ENCODE measurements at places on chromosomes 11 and 22.

DNA sequence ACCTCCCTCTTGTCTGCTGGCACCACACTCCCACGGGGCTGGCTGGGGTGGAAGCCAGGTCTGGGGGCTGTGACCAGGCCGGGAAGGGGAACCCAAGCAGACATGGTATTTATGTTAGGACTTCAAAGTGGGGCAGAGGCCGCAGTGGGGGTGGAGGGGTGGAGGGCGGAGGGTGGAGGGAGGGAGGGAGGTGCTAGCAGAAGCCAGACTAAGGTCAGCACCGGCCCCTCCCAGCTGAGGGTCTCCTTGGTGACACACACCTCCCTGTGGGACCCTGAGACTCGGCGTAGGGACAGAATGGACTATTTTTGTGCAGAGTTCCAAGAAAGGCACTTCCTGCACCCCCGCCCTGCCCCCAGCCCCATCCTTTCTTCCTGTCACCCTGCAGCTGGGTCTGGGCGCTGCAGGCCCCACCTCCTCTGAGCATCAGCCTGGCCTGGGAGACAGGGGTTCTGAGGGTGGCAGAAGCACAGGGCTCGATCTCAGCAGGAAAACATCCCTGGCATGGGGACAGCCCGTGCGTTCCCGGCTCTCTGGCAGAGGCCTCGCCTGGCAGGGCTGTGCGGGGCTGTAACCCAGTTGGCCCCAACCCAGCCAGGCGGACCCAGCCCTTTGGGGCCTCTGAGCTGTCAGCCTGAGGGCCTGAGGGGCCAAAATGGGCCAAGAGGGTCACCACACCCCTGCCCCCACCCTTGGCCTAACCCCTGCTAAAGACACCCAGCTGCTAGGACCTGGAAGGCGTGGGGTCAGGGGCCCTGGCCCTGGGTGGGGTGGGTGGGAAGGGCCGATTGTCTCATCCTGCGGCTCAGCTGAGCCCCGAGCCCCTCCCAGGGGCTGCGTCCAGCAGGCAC lies 9.6 kb upstream of the CD248 start:
- DNase-seq: no peak

- no peak for DNase-seq
Observed at GRCh38 chr11:119343726-119344125, 2.8 kb downstream of the MFRP start.

DNA sequence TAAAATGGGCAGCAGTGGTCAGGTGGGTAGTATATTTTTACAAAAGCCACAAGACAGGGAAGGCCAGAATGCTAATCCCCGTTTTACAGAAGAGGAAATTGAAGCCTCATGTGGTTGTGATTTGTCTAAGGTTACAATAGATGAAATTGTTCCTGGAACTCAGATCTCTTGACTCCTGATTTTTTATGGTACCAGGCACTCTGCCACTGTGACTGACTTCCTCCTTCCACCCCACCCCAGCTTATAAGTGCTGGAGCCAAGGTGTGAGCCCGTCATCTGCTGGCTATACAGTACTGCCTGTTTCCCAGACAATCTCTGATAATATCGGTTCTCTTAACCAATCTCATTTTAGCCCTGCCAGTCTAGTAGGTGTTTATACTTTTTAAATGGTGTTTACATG lies 1.9 kb downstream of the SLC5A1 start:
- DNase-seq: no peak

DNA sequence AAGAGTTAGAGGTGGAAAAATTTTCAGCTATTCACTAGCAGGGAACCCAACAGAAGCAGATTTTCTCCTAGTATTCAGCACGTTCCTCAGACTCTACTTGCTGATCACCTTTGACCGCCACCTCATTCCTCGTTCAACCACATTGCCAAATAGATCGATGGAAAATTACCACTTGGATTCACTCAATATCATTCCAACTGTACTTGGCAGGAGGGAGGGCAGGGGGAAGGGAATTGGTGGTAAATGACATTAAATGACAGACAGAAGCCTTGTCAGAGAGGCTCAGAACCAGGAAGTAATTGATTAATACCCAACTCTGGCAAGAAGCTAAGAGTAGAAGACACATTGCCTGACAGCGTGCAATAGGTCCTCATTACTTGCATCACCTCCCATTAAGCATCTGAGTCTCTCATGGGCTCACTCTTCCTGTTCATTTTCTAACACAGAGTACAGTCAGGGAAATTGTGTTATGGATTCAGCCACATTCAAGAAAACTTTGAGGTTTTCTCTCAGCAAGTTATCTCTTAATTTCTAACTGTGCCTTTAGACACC lies 240.5 kb upstream of the FAT3 start:
- no peak for DNase-seq

DNA sequence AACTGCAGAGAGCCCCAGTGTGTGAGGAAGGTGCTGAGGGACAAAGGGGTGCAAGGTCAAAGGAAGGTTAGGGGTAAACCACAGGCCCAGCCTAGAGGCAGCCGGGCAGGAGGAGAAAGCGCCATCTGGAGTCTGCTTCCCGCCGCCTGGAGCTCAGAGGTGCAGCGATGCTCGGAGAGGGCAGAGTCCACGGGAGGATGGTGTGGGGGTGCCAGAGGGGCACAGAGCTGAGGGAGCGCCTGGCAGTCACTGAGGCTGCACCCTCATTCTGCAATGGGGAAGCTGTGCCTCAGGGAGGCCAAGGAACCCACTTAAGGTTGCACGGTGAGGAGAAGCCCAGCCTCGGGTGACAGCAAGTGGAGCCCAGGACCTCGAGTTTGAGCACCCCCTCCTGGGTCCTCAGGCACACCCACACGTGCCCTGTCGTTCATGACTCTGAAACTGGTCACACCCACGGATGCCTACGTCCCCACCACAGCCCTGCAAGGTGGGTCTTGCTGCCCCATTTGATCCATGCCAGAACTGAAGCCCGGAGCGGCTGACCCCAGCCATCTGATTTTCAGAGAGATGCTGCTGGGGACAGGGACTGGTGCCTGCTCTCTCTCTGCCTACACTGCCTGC lies 1.6 kb downstream of the IL2RB start:
- no peak for DNase-seq

- no peak for DNase-seq
Observed at GRCh38 chr11:132792341-132793140, 739.8 kb downstream of the OPCML start.

DNA sequence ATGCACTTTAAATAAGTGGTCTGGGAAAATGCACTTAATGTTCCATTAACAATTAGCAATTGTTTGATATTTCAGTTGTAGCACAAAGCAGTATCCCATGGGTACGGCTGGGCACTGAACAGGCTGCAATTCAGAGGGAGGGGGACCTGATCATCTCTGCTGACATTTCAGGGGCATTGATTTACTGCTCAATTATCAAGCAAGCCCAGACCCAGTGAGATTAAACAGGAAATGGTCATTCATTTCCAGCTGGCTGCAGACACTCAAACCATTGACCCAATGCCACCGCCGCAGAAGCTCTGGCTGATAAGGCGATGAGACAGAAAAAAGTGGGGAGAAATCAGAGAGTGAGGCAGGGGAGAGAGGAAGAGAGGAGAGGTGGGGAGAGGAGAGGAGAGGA lies 1.2 kb downstream of the GPR83 start:
- DNase-seq: no peak

DNA sequence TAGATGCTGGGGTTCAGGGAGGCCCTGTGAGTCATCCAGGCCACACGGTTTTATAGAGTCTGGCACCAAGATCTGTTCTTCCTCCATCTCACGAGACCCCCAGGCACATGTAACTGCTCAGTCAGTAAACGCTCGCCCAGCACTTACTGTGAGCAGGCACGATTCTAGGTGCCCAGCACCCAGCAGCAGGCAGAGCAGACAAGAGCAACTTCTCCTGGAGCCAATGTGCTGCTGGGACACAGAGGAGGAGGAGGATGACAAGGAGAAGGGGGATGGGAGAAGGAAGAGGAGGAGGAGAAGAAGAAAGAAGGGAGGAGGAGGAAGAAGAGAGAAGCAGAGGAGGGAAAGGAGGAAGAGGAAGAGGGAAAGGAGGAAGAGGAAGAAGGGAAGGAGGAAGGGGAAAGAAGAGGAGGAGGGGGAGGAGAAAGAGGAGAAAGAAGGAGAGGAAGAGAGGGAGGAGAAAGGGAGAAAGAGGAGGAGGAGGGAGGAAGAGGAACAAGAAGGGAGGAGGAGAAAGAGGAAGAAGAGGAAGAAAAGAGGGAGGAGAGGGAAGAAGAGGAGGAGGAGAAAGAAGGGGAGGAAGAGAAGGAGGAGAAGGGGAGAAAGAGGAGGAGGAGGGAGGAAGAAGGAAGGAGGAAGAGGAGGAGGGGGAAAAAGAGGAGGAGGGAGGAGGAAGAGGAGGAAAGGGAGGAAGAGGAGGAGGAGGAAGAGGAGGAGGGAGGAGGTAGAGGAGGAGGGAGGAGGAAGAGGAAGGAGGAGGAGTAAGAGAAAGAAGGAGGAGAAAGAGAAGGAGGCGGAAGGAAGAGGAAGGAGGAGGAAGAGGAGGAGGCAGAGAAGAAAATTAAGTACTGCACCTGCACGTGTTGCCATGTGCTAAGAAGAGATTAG lies 77.6 kb upstream of the RTL6 start:
- no peak for DNase-seq

DNA sequence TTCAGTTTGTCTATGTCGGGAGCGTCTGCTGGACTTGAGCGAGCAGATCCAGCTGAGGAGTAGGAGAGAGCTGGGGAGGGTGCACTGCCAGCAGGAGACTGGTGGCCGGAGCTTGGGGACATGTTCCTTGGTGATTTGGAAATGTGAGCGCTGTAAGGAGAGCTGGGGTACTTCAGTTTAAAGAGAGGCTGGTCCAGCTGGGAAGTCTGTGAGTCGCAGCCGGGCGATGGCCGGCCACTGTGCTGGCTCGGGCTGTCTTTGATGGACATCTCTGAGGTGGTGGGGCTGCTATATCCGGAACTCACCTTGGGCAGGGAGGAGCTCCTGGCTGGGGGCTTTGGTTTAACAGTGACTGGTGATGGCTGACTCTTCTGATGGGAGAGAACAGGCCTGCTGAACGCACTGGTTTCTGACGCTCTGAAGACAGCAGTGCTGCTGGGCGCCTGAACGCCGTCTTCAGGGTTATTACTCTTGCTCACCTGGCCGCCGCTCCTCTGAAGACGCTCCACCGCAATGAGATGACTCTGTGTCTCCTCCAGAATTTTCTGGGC lies 63.6 kb upstream of the PITPNB start:
- no peak for DNase-seq

DNA sequence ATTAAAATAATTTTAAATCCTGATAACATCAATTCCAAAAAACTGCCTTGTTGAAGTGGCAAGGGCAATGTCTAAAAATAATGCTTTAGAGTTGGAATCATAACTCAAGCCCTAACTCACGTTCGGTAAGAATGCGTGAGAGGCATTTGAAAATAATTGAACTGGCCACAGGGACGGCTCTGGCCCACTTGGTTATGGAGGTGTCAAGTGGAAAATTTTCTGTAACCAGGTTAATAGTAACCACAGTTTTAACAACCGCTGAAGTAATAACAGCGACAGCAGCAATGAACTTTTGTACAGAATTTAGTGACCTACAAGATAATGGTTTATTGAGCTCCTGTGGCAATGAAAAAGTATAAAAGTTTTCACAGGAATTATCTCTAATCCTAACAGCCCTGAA lies 79.4 kb downstream of the ETS1 start:
- no peak for DNase-seq

DNA sequence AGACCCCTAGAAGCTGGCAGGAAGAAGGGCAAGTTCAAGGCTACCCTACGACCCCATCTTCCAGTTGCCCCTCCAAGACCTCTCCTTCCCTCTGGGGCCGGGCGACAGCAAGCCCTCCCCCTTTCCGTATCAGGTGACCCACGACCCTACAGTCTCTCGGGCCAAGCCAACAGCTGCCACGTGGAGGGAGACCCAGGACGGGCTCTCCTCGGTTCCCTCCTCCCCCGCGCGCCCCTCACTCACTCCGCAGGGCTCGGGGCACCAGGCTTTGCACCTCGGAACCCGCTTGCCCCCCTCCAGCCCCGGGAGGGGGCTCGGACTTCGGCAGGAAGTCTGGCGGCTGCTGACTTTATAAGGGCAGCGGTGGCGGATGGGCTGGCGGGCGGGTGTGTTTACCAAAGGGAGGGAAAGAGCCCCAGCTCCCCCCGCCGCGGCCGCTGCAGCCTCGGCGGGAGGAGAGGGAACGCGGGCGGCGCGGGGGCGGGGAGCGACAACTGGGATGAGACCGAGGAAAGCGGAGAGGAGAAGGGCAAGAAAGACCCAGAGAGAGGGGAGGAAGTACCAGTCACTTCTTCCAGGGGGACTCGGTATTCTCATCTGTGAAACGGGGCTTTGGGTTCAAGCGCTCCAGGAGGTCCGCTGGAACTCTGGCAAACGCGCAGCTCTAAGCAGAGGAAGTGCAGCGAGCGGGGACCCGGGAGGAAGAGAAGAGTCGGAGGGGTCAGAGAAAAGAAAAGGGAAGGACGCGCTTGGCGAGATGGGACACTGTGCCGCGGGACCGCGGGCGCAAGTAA lies 767 bp downstream of the SLC43A1 start:
- peak; percentile 22 for DNase-seq

DNA sequence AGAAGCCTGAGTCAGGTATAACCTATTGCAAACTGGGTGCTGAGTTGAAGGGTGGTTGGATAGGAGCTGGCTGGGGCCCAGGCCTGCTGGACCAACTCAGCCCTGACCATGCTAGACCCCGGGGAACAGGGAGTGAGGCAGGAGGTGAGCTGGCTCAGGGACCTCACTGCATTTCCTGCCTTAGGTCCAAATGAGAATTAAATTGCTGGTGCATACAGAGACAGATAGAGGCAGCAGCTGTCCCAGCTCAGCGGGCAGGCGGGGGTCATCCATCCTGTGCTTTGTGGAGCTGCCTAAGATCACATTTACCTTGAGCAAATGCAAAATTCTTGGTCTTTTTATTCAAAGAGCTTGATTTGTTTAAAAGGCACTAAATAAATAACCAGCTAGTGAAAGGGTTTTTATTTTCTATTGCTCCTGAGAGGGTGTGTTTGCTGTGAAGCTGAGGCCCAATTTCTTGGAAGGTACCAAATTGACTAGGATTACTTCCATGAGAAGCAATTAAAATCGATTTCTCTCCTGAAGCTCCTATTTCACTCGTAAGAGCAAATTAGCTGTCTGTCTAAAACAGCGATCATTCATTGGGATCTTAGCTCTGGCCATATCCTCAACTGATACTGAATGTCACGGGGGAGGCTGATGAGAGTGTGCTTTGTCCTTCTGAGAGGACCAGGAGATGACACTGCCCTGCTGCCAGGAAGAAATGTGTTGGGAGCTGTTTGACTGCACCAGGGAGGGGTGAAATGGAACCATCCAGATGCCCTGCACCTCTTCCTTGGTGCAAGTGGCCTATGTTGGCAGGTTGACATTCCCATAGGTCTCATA lies 24.9 kb downstream of the USH1C start:
- no peak for DNase-seq

- no peak for DNase-seq
Observed at GRCh38 chr22:46041642-46042041, 64.7 kb upstream of the WNT7B start.

- DNase-seq: no peak
Observed at GRCh38 chr11:7056828-7057513, 31.8 kb upstream of the RBMXL2 start.
